ENCODE measurements at places on chromosomes 16 and 17.

DNA sequence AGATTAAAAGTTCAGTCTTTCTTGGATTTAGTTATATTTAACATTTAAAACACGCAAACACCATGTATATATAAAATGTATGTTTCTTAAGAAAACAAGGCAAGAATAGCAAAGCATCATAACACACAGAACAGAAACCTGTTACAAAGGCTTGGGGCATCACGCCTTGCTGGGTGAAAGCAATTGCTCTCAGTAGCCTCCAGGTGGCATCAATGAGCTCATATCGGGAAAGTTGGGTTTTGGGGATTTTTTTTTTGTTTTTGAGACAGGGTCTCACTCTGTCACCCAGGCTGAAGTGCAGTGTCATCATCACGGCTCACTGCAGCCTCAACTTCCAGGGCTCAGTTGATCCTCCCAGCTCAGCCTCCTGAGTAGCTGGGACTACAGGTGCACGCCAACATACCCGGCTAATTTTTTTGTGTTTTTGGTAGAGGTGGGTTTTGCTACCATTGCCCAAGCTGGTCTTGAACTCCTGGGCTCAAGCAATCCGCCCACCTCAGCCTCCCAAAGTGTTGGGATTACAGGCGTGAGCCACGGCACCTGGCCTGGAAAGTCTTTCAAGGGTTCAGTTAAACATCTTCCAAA lies 56.9 kb downstream of the CYB5D2 start:
- peak; percentile 22 for DNase-seq

- DNase-seq: no peak
Measured at GRCh38 chr17:49890077-49890821, 42.4 kb upstream of the TAC4 start.

DNA sequence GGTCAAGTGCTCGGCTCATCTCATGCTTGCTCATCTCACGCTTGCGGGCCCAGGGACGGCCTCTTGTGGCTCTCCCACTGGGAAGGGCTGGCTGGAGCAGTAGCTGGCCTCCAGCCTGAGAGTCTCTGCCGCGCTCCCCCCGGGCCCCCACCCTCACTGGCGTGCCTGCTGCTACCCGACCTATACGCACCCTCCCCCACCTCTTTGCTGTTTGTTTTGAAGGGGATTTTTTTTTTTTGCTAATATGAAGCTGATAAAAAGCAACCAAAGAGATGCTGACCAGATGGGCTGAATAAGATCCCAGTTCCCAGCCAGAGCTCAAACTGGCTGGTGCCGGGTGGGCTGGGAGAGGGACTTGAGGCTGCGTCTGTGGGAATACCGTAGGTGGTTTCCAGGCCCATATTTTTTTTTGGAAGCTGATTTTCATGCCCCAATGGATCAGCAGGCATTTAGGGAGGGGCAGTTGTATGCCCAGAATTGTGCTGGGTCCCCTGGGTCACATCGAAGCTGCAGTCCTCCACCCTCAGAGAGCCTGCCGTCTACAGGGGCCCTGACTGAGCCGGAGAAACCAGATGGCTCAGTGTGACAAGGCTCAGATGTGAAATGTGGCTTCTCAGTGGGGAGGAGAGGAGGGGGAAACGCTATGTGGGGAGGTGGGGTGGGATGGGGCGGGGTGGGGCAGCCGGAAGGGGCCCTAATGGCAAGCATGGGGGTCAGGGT lies 115.0 kb downstream of the RAP1GAP2 start:
- DNase-seq: no peak

- DNase-seq: no peak
Measured at GRCh38 chr16:81095653-81095952, 592 bp downstream of the GCSH start.

GRCh38 chr16:2973605-2974318 lies 4.6 kb downstream of the PAQR4 start:
- DNase-seq: no peak

GRCh38 chr16:54284319-54284930 lies 2.2 kb downstream of the IRX3 start:
- no peak for DNase-seq

- no peak for DNase-seq
Measured at GRCh38 chr16:15542261-15542660, 100.7 kb downstream of the MARF1 start.

GRCh38 chr16:68022278-68022727 lies 729 bp downstream of the DDX28 start:
- no peak for DNase-seq

- DNase-seq: peak; percentile 58
Measured at GRCh38 chr17:46818316-46818928, at the start of gene WNT3. Gene WNT3 (minus strand): TSS chr17:46818692. CDS start chr17:46818597, 95 bp downstream.

- no peak for DNase-seq
Measured at GRCh38 chr16:3022684-3023414, 893 bp downstream of the HCFC1R1 start.

DNA sequence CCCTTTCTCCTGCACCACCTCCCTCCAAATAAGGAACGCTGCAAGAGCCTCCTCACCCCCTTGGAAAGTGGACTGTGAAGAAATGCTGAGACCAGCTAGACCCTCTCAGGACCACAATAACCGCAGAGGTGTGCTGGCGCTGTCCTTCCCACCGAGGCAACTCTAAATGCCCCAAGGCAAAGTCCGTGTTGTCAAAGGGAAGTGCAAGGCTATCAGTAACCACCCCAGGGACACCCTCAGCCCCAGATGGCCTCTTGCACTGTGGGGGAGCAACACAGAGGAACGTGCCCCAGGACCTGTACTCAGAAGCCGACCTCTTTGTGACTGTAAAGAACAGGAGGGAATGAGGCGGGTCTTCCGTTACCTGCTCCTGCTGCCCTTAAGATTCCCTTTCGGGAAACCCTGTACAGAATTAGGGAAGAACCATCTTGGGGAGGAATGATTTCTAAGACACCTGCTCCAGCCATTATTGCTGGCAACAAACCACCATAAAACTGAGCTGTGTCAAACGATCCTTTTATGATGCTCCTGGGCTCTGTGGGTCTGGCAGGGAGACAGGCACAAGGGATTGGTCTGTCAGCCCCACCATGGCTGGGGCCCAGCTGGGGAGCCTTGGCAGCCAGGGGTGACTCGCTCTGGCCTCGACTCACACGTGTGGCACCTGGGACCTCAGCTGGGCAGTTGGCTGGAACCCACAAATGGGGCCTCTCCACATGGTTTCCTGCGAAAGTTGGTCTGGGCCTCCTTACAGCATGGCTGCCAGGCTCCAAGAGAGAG lies 14.6 kb upstream of the MED9 start:
- DNase-seq: no peak

GRCh38 chr16:12321311-12321842 lies 344.8 kb downstream of the SNX29 start:
- no peak for DNase-seq

GRCh38 chr17:80036715-80037477 lies 454 bp downstream of the CCDC40 start:
- DNase-seq: peak; percentile 24

DNA sequence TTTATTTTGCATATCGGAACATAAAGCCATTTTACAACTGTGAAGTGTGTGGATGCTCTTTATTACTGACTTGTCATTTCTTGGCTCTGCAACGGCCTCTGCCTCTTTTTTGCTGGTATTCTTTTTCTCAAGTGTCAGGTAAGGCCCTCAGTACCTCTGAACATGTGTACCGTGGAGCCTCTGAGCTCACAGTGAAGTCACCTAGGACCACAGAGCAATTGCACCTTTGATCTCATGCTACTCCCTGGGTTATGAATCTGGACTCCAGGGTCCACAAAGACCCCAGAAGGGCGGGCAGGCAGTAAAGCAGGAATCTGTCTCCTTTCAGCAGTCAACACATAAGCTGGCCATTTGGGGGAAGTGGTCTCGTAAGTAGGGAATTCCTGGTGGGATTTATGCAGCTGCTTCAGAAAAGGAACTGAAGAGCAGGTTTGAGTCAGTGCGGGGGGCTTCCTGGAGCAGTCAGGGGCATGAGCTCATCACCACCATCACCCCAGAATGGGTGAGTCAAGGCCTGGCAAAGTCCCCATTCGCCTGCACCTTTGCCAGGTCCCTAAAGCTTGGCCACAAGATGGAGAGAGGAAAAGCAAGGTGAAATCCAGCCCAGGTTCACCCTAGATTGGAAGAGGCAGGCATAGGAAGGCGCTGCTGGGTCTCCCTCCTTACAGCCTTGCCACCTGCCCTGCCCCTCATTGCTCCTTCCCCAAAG lies 33.0 kb downstream of the TBX4 start:
- no peak for DNase-seq

DNA sequence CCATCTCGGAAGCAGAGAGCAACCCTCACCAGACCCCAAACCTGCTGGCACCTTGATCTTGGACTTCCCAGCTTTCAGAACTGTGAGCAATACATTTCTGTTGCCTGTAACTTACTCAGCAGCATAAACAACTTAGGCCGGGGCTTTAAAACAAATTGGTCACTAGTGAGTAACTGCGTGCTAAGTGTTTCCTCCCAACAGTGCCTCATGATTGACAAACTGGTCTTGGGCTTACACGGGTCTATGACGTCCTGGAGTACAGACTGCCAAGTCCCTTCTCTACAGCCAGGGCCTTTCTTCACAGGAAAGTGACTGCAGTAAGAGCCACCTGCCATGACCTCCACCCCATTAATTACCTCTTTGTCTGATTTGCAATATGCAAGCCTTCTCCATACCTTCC lies 136.7 kb downstream of the XYLT1 start:
- no peak for DNase-seq

DNA sequence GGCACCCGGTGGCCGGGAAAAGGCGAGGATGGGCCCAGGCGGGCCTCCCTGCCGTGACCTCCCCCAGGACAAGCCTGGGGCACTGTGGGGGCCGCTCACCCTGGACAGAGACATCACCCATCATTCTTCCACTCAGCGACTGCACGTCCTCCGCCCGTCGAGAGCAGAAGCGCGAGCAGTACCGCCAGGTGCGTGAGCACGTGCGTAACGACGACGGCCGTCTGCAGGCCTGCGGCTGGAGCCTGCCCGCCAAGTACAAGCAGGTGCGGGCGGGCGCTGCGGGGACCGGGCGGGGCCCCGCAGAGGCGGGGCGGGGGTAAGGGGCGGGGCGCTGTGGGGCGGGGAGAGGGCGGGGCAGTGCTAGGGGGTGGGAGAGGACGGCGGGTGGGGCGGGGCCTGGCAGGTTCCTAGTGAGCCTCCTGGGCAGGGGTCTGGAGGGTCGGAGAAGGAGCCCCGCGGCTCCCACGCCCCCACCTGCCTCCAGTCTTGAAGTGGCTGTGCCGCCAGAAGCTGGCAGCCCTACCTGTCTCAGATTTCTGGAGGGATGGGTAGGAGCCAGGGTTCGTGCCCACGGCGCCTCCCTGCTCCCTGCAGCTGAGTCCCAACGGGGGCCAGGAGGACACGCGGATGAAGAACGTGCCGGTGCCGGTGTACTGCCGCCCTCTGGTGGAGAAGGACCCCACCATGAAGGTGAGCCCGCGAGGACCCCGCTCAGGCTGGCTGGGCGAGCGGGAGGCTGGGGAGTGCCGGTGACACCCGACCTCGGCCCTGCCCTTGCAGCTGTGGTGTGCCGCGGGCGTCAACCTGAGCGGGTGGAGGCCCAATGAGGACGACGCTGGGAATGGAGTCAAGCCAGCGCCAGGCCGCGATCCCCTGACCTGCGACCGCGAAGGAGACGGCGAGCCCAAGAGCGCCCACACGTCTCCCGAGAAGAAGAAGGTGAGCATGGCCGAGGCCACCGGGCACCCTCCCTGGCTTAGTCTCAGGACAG lies 7.5 kb downstream of the NME3 start:
- no peak for DNase-seq

DNA sequence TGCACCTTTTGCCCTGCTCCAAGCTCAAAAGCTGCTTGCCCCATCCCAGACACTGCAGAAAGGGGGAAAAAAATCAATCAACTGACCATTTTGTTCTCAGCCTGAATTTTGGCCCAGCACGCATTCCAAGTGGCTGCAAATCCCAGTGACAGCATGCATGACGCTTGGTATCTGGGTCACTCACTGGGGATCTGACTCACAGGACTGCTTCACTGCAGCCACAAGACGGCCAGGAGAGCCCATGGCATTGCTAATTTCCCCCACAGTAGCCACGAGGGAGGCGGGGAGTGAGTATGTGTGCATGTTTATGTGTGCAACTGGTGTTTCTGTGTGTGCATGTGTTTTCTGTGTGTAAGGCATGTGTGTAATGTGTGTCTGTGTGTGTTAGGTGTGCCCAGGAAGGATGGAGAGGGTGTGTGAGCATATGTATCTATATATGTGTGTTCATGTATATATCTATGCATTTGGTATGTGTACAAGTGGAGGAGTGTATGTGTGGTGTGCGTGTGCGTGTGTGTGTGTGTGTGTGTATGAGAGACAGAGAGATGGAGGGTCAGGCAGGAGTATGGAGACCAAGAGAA lies 33.8 kb downstream of the SDK2 start:
- DNase-seq: no peak

DNA sequence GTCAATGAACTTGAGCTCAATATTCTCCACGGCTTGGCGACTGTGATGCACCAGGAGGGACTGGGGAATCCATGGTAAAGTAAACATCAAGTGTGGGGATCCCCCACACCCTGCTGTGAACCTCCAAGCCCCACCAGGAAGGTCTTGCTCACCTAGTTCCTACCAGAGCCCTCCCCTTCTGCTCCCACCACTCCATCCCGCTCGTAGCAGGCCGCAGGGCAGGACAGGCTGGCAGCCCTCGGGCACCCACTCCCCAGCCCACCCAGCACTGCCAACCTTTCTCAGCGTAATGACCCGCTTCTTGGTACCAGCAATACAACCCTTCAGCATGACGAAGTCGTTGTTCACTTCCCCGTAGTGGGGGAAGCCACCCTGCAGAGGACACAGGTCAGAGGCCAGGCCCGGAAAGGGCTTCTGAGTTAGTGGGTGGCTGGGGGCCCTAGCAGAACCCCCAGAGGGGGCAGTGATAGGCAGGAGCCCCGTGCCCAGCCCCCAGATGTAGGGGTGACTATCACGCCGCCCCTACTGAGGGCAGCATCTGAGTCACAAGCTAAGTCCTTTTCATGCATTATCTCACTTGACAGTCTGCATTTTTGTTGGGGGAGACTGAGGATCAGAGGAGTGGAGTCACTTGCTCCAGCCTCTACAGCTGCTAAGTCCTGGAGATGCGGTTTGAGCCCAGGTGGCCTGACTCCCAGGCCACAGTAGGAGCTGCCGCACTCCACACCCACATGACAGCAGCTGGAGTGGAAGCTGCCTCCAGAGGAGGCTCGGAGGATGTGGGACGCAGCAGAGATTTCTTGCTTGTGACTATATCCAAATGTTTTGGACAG lies 2.8 kb upstream of the MSRB1 start:
- DNase-seq: no peak

DNA sequence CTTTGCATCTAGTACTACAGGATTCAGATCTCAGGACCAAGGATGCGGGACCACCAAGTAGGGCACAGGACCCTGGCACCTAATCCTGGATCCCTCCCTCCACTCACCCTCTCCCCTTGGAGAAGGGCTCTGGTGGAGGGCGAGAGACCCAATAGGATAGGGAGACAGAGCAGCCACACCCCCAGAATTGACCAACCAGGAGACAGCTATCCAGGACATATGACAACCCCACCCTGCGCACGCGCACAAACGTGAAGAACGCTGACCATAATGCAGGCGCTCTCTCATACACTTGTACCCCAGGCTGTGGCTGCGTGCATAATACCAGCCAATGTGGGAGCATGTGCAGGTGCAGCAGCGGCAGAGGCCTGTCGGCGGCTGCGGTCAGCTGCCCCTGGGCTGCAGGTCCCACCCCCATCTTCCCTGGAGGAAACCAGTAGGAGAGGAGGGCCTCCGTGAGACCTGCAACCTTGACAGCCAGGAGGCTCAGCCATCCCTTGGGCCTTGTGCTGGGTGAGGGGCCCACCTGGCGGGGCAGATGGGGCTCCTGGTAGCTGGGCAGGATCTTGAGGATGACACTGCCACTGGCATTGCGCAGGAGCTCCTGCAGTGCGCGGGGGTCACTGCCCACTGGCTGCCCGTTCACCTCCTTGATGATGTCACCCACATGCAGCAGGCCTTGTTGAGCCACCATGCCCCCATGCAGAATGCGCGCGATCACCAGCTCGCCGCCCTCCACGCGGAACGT lies 25.4 kb downstream of the MPP2 start:
- no peak for DNase-seq

- DNase-seq: no peak
Measured at GRCh38 chr17:6045621-6046357, 24.4 kb upstream of the WSCD1 start.

Measured in CD4-positive, alpha-beta T cell treated with Interferon alpha-2 for 1 hour (primary cell).